ENCODE measurements at places on chromosomes 1 and 21.

DNA sequence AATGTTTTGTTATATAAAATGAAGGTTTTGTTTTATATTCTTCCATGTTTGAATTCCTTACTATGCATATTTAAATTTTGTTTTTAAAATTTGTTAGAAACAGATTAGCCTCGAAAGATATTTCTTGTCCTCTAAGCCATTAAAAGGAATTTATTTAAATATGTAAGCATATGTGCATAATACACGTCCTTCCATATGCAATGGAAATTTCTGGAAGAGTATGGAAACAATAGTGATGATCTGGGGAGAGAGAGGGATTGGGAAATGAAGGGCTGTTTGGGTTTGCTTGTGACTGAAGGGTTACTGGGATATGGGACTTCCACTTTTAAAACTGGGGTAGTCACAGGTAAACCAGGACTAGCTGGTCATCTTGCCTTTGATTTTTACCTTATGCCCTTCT lies 21.1 kb downstream of the ECHDC2 start:
- no peak for DNase-seq

DNA sequence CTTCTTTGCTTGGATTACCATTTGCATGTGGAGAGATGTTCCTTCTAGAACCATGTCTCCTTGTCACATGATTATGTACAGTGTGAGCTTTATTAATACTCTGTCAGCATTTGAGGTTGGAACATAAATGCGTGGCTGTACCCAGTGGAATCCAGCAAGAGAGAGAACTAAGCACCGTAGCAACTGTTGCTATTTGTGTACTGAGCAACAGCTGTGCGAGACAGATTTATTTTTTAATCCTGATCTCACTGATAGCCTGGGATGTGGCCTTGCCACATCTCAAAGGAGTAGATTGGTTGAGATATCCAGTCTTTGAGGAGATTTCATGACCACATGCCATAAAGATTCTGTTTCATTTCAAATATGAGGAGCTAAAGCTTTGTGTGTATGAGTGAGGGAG lies 43.4 kb downstream of the KIF1B start:
- peak; percentile 74 for DNase-seq

- DNase-seq = no peak
These were observed 286.0 kb downstream of the HLX start for GRCh38 chr1:221164951-221165838.

- peak; percentile 84 for DNase-seq
These were observed 34.9 kb upstream of the PPP1R15B start for GRCh38 chr1:204446413-204447111.

DNA sequence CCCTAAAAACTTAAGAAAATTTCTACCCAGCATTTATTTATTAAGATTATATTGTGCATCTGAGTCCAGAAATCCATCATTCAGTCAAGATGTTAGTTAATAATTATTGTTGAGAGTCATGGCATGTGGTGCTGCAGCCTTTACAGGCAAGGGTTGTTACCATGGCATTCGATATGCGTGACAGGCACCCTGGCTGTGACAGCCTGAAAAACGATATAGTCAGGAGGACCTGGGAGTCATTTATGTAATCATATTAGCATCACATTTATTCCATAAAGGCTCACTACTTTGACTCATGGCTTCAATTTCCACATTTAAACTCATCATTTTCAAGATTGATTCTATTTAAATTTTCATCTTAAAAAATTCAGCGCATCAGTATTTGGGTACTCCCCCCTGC lies 68.0 kb downstream of the CACHD1 start:
- no peak for DNase-seq

- no peak for DNase-seq
These were observed 28.1 kb upstream of the CSF1 start for GRCh38 chr1:109882288-109883245.

DNA sequence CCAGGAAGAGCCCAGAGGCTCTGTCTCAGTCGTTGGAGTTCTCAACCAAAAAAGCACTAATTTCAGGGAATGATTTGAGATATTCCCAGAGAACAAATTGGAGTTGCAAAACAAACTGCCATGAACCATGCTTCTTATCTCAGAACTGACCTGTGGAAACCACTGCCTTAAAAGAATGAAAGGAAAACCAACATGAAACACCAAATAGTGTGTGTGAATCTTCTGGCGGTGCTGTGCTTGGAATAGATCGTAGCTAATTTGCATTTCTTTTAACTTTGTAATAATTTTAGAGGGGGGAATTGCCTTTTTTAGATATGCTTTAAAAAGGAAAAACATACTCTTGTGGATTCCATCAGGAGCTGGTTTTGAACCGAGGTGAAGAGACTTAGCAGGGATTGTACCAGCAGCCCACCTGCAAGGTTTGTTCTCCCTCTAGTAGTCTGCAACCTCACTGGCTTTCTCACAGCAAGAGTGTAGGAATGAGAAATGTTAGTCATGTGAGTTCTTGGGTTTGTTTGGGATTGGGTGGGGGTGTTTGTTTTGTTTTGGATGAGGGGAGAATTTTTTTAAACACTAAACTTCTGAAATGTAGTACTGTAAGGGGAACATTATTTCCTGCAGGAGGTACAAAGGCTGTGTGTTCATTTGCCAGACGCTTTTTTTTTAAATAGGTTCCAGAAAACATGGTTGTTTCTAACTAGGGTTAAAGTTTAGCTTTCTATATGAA lies 45.7 kb upstream of the ANGPTL1 start:
- DNase-seq = no peak

DNA sequence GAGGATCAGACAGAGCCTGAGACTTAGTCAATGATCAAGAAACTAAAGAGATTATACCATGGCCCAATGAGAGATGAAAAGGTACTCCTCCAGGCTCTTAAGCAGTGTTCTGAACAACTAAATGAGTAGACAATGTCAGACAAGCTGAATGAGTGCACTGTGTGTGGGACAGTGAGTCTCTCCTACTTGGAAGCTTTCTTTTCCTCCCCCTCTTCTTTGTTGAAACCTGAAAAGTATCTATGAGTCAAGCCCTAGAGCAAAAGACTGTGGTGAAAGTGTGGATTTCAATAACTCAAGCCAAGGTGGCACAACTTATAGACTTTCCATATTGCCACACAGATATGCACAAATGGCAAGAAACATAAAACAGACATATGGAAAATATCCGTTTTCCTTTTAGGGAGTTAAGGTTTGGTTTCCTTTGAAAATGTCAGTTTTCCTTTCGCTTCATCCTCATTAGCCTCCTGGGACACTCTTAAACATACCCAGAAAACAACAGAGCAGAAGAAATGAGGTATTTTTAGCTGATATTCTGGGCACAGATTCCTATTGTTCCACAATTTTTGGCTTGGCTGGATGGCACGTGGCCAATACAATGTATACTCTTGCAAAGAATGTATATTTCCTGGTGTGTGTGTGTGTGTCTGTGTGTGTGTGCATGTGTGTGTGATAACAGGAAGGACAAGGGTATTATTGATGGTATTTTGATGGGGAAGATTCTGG lies 96.6 kb downstream of the LMX1A start:
- DNase-seq = no peak

GRCh38 chr1:9128166-9128519 lies 759 bp downstream of the GPR157 start:
- peak; percentile 52 for DNase-seq

DNA sequence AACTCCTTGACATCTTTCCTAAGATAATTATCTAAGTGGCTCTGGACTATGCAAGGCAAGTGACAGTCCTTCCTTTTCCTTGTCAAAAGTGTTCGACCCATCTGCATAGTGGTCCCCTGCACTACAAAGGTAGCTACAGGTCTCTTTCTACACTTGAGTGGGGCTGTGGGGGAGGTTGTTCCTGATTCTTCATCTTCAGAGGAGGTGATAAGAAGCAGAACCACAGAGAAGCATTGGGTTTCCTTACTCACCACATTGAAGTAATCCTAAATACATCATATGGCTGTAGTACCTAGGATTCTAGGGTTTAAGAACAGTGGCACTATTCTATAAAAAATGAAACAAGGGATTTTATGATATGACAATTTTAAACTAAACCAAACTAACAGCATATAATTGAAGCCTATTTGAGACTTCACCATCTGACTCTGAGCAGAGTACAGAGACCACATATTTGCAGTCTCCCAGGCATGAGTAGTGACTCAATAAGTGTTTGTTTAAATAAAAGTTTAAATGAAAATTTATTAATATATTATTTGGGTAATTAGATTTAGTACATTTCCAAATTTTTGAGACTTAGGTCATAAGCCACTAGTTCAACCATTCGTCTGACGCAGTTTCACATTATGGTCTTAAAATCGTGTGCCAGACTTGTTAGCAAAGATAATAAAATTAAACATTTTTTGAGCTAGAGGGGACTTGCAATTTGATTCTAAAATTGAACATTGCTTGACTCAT lies 54.9 kb upstream of the NEK7 start:
- no peak for DNase-seq

- no peak for DNase-seq
These were observed 169.7 kb downstream of the PBX1 start for GRCh38 chr1:164728719-164729118.

DNA sequence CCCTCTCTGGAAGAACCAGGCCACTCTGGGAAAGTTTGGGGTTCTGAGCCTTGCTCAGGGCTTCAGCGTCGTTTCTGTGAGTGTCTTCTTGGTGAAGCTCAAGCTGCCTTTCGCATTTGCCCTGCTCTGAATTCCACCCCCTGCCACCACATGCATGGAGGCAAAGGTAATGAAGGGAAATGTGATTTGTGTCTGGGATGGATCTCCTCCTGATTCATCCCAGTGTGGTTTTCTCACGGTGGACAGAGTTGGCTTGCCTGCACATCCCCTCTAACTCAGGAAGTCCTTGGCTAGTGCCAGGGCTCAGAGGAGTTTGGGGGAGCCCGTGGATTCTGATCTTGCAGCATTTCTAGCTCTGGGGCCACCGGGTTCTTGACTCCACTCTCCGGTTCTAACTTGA lies 173.6 kb upstream of the RAB4A start:
- no peak for DNase-seq

- DNase-seq = peak; percentile 74
These were observed 1.6 kb upstream of the MMP23B start for GRCh38 chr1:1630191-1630964.

GRCh38 chr1:9413877-9414213 lies 121.2 kb downstream of the SPSB1 start:
- no peak for DNase-seq

DNA sequence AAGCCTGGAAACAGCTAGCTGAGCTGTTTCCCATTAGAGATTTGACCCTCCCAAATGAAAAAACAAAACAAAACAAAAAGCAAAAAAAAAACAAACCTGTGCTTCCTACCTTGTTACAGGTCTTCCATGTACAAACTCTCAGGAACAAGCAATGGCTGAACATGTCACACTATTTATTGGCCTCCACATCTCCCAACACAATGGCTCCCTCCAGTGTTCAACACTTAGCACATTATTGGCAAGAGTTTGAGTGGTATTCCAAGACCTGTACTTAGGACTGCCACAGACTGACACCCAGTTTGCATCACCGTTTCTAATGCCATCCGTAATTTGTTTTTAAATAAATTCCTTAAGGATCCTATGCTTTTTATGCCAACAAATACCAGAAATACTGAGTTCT lies 195.0 kb upstream of the OLFM3 start:
- DNase-seq = no peak

DNA sequence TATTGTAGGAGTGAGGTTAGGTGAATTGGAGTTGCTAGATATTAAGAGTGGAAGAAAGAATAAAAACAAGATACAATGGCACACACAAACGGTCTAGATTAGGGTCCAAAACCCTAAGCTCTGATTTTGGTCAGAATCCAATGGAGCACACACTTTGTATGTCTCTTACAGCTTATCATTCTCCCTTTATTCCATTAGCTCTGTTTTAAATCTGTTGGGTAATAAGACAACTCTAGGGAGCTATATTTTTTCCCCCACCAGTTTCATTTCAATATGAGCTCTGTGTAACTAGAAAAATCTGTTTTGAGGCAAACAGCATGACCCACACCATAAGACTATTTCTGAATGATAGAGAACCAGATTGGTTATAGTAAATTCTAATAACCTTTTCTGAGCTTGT lies 465.6 kb downstream of the ADGRL2 start:
- DNase-seq = no peak

- DNase-seq = peak; percentile 43
These were observed 12.5 kb upstream of the GUCA2A start for GRCh38 chr1:42176902-42177519.

- DNase-seq = peak; percentile 17
These were observed 26.1 kb upstream of the SMIM12 start for GRCh38 chr1:34885405-34886247.

All from suppressor macrophage treated with lipopolysaccharide for 4 hours (primary cell).